ENCODE measurements at places on chromosomes 11 and 22.

GRCh38 chr11:117929916-117930570 is 841 bp upstream of the TMPRSS13 start:
- DNase-seq = no peak

DNA sequence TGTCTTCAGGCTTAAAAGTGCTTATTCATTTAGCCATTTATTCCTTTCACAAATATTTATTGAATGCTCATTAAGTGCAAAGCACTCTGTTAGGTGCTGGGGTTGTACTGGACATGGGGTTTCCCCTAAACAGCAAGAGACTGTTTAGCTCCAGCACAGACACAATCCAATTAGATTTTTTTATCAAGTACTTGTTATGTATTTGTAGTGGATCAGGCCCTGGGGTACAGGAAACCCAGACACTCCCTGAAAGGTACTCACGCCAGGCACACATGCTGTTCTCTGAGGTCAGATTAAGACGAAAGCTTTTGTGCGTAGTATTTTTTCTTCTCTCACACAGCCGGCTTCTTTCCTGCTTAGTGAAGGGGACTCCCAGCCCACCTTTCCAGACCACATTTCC is 218.1 kb upstream of the PLET1 start:
- DNase-seq = no peak

DNA sequence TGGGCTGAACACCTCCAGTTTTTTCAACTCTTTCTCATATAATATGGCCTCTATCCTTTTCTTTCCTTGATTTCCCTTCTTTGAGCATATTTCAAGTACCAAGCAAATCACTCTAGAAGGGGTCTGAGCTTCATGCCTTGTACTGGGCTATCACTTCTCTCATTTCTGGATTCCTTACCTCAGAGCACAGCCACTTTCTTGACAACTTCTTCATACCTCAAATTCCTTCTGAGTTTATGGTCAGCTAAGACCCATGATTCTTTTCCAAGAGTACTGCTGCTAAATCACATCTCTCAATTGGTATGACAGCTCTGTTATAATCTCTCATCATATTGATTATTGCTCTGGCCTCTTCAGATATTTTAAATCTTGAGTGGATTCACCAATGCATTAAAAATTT is 224.8 kb upstream of the ZBED5 start:
- DNase-seq = no peak

GRCh38 chr11:59259867-59260475 is 47.2 kb upstream of the MPEG1 start:
- DNase-seq = no peak

DNA sequence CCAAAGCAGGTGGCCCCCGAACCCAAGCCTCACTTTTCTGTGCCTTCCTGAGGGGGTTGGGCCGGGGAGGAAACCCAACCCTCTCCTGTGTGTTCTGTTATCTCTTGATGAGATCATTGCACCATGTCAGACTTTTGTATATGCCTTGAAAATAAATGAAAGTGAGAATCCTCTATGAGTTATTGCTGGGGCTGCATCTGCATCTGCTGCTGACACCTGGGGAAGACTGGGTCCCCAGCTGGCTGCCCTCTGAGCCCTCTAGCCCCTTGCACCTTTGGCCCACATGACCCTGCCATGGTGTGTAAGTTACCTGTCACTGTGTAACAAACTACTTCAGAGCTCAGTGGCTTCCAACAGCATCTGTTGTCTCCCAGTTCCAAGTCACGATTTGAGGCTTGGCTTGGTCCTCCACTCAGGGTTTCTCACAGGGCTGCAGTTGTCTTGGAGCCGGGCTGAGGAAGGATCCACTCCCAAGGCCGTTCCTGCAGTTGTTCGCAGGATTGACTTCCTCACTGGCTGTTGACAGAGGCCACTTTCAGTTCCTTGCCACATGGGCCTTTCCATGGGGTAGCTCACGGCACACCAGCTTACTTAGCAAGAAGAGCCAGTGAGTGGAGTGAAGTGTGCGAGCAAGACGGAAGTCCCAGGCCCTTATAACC is 13.5 kb upstream of the UVRAG start:
- DNase-seq = peak; percentile 58

- peak; percentile 91 for DNase-seq
Measured at GRCh38 chr11:32255841-32256240, 165.0 kb downstream of the RCN1 start.

DNA sequence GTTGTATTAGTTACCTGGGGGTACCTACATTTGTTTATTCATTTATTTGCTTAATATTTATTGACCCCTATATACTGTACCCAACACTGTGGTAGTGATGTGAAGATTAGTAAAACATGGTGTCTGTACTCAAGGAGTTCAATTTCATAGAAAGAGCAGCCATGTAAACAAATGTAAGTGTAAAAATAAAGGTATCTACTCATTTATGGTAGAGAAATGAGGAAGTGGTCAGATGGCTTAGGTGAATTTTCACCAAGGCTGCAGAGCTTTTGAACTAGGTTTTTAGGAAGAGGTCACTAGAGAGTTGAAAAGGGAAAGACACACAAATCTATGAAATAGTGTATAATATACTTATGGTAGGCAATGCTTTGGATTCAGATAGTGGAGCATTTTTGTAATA is 11.1 kb downstream of the CTR9 start:
- DNase-seq = no peak

DNA sequence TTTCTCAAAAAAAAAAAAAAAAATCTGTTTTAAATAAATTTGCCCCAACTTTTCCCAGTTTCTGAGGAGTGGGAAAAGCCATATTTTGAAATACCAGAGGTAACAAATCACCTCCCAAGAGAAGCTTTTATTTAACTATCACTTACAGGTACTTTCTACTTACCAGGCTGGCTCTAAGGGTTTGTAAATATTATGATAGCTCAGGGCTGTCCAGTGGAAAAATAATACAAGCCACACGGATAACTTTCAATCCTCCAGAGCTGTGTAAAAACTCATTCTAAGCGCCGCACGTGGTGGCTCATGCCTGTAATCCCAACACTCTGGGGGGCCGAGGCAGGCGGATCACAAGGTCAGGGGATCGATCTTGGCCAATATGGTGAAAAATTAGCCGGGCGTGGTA is 5.6 kb upstream of the SEC14L4 start:
- DNase-seq = no peak

GRCh38 chr22:43840851-43841250 is 21.5 kb downstream of the SULT4A1 start:
- DNase-seq = no peak

- peak; percentile 53 for DNase-seq
Measured at GRCh38 chr22:28051787-28052356, 132.8 kb upstream of the PITPNB start.

GRCh38 chr22:49893025-49893424 is 25.2 kb downstream of the ALG12 start:
- DNase-seq = no peak

- DNase-seq = no peak
Measured at GRCh38 chr22:17988800-17989513, 35.4 kb downstream of the MICAL3 start.

DNA sequence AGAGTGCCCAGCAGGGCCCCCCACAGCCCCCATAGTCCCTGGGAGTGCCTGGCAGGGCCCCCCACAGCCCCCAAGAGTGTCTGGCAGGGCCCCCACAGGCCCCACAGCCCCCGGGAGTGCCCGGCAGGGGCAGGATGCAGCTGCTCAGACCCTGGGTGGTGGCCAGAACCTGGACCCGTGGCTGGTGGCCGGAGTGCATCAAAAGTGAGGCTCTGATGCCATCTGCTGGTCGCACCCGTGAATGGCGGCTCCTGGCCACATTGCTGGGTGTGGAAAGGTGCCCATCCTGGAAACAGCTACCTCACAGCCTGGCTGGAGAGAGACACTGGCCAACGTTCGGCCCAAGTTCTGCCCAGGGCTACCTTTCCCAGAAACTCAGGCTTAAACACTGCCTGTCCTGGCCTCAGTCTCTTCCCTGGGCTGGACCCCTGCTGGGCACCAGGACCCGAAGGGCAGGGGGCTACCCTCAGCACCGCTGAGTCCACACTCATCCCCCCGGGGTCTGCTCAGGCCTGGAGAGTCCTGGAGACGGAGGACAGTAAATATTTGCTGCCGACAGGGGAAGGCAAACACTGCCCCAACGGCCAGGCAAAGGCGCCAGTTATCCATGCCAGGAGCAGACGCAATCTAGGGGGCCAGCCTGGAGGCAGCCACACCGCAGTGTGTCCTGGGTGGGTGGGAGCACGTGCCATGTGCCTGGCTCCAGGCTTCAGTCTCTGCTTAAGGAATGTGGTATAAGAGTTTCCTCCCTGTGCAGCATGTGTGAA is 4.4 kb downstream of the INS start:
- peak; percentile 91 for DNase-seq

DNA sequence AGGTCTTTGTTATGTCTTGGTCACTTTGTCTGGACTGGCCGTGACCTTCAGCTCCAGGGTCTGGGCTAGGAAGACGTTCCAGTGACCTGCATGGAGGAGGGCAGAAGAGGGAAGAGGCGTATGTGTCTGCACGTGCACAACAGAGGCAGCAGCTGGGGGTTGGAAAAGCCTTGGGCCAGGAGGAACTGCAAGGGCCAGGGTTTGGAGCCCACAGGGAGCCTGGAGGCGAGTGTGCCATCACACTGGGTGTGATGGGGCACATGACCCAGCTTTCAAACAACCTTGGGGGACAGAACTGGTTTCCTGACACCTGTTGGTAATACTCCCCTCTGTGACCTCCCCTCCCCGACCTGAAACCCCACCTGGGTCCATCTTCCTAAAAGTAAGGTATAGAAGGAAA is 34.7 kb downstream of the CHRDL2 start:
- DNase-seq = no peak
